ENCODE measurements at places on chromosomes 1 and 21. TPM values are rescaled to one million over a fixed set of nuclear protein-coding genes. Genes with fewer than 3 reads are reported as not detected.

- DNase-seq: no peak
These were observed 7.8 kb upstream of the CHAF1B start for GRCh38 chr21:36377391-36377842.

- no peak for DNase-seq
These were observed 144.4 kb downstream of the CDC7 start for GRCh38 chr1:91645031-91645430.

KRTAP12-2 gene
- not detected for polyA plus RNA-seq

GRCh38 chr1:31374511-31375196 lies 1.8 kb upstream of the FABP3 start:
- DNase-seq: peak; percentile 92

GBP5 gene
- polyA plus RNA-seq: 1.0 TPM

DNA sequence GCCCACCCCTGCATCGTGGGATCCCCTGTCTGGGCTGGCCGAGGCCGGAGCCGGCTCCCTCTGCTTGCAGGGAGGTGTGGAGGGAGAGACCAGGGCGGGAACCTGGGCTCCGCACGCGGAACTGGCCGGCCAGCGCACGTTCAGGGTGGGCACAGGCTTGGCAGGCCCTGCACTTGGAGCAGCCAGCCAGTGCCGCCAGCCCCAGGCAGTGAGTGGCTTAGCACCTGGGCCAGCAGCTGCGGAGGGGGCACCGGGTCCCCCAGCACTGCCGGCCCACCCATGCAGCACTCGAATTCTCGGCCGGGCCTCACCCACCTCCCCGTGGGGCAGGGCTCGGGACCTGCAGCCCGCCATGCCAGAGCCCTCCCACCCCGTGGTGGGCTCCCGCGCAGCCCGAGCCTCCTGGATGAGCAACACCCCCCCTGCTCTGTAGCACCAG lies 422.6 kb downstream of the AMY1C start:
- DNase-seq: no peak

COL16A1 gene
- polyA plus RNA-seq: 76.0 TPM

DNA sequence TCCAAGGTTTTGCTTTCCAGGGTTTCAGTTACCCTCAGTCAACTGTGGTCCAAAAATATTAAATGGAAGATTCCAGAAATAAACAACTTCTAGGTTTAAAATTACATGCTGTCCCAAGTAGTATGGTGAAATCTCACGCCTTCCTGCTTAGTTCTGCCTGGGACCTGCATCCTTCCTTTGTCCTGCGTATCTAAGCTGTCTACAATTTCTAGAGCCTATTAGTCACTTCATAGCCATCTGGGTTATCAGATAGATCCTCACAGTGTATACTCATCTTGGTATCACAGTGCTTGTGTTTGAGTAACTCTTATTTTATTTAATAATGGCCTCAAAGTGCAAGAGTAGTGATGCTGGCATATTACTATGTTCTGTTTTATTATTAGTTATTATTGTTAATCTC lies 157.7 kb downstream of the ROR1 start:
- no peak for DNase-seq
